ENCODE measurements at places on chromosomes 2 and 18.

DNA sequence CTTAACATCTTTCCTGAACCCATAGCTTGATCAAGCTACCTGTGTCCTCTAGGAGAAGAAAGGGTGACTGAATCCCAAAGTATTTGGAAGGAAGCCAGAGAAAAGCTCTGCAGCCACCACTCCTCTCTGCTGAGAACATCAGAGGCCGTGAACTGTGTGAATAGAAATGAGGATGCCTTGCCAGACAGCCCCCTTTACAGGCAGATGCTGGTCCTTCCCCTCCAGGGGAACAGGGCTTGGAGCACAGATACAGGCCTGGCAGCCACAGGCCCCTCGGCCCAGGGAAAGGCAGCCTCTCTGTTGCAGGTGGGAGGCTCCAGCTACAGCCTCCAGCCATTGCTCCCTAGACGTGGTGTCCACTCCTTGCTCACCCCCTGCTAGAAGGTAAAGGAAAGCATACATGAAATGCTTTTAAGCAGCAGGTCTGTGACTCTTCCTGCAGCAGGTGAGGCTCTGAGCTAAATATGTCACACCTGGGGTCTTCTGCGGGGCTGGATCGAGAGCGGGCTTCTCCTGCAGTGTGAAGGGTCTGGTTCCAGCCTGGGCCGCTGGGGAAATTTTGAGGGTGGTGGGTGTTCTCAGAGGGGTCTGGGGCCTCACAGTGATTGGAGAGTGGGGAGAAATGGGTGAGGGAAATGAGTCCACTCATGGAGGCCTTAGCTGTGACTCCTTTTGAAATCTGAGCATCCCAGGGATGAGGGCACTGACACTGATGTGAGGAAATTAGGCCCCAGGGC, 234.0 kb downstream of the KLHL29 start:
- DNase-seq, result no peak

DNA sequence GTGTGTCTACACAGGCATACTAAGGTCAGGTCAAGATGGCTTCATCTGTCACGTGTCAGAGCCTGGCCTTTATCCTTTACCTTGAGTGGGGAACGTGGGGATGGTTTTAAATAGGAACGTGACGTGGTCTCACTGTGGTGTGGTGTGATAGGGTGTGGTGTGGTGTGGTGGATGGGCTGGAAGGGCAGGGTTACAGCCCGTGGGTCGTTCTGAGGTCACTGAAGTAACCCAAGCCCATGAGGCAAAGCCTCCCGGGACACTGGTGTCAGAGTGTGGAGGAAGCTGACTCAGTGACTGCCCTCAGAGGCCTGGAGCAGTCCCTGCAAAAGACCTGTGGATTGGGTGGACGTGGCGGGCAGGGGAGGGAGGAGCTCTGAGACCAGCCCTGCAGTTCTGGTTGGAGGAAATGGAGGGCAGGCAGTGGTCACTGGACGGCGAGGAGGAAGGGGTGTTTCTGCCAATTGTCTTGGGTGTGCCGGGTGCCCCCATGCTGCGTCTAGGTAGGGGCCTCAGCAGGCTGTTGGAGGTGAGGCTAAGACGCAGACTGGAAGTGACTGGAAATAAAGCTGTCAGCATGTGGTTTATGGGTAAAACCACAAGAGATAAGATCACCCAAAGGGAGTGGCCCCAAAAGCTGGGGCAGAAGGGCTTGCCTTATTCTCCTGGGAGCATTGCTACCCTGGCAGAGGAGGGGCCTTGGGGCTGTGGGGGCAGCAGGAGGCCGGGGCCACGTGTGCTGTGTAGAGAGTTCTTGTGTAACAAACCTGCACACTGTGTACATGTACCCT, 84.8 kb downstream of the SH3RF3 start:
- no peak for DNase-seq

DNA sequence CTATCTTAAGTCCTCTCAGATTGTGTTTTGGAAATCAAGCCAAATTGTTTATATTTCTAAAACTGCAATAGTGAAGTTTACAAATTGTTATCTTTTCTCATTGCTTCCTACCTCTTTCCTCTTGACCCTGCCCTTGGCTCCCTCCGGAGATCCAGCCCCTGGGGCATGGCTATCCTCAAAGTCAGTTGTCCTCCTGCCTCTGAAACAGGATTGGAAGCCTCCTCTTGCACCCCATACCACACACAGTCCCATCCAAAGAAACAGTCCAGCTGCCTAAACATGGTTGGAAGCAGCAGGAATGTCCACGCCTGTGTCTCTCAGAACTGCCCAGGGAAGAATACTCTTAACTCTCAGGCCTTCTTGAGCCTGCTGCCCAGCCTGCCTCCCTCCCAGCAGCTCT, 30.1 kb upstream of the COL6A3 start:
- no peak for DNase-seq

- no peak for DNase-seq
Observed at GRCh38 chr2:45973426-45973825, 322.0 kb downstream of the PRKCE start.

GRCh38 chr2:49110571-49110970, 43.7 kb downstream of the FSHR start:
- DNase-seq, result no peak

GRCh38 chr2:119485336-119486110, 38.8 kb downstream of the SCTR start:
- no peak for DNase-seq

DNA sequence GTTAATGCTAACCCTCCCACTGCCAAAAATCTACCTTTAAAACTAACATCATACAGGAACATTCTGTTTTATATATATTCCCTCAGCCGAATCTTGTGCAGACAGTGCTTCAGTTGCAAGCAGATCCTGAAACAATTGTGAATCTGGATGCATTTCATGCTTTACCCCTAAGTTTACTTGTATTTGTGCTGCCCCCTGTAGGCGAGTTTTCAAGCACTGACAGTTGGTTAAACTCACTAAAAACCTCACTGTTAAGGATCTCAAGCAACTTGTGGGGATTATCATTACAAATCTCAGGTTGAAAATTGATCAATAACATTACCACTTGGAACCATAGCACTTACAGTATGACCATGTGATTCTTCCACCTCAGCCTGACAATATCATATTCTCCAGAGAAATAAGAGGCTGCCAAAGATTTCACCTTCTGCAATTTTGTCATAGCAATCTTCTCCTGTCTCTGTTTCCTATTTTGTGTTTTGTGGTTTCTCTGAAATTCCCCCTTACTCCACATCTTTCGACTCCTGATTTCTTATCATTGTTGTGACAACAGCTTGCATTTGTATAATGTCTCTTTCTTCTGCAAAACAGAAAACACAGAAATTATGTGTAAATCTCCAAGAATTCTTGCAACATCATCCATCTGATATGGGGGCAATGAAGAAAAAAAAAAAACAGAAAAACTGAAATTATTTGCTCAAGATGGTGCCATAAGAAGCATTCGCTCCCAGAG, 354.6 kb upstream of the SETBP1 start:
- DNase-seq, result no peak

DNA sequence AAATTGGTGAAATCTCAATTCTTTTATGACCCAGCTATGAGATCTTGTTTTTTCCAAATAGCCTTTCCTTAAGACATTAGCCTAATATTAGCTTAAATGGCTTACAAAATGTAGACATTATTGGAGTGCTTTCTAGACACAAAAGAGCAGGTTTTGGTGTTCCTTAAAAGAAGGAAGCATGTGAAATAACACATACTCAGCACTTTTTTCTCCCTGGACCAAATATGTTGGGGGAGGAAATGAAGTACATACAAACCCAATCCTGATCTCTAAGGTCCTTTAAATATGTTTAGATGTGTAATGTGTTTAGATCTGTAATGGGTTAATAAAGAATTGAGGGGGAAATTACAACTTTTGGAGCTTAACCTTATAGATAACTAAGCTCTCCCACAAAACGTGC, 3.4 kb upstream of the ZDBF2 start:
- DNase-seq, result no peak

DNA sequence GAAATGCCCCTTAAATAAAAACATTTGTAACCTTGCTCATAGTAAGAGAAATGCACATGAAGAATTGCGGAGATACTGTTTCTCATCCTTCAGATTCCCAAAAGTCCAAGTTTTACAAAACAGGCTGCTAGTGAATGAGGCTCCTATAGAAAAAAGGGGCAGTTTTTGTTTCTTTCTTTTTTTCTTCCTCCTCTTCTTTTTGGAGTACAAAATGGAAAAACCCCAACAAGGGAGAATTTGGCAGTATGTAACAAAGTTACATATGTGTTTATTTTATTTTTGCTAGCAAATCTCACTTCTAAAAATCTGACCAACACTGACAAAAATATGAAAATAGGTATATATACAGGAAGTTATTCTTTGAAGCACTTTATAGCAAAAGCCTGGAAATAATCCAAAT, 7.1 kb upstream of the BAZ2B start:
- DNase-seq, result no peak

DNA sequence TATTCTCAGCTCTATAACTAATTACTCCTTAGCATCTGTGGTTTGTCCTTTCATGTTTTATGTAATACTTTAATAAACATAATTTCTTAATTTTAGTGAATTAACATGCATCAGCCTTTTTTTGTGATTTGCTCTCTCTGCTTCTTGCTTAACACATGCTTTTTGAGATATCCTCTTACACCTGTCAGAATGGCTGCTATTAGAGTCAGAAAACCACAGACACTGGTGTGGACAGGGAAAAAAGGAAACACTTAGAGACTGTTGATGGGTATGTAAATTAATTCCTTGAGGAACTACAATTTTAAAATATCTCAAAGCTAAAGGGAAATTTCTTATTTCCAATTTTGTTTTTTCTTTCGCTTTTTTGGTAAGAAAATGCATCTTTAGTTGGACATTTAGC, 549.0 kb downstream of the ZNF804A start:
- no peak for DNase-seq

DNA sequence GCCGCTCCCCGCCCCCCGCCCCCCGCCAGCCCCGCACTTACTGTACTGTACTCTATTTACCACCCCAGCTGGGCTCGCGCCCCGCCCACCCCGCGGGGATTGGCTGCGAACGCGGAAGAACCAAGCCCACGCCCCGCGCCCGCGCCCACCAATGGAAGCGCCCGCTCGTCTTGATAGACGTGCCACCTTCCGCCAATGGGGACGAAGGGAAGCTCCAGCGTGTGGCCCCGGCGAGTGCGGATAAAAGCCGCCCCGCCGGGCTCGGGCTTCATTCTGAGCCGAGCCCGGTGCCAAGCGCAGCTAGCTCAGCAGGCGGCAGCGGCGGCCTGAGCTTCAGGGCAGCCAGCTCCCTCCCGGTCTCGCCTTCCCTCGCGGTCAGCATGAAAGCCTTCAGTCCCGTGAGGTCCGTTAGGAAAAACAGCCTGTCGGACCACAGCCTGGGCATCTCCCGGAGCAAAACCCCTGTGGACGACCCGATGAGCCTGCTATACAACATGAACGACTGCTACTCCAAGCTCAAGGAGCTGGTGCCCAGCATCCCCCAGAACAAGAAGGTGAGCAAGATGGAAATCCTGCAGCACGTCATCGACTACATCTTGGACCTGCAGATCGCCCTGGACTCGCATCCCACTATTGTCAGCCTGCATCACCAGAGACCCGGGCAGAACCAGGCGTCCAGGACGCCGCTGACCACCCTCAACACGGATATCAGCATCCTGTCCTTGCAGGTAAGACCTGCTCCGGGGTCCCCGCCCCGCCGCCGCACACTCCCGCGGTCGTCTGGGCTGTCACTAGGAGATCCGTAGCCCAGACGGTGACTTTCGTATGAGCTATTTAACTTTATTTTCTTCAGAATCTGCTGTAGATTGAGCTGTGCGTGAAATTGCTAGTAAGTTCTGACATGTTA, at the start of gene ID2:
TSS of gene ID2 (plus strand) at position 271 of the 907 bp plus-strand sequence. CDS start at position 381, 110 bp downstream.
- DNase-seq, result peak; percentile 97

DNA sequence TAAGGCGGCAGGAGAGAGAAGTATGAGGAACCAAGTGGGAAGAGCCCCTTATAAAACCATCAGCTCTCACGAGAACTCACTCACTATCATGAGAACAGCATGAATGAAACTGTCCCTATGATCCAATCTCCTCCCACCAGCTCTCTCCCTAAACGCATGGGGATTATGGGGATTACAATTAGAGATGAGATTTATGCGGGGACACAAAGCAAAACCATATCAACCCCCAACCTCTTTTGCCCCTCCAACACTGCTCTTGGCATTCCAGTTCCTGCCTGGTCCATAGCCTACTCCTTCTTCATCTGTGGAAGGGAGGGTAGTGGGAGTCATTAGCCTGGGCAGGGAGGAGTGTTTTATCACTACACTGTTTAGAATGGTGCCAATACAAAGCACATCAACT, 1.4 kb upstream of the EHD3 start:
- DNase-seq, result no peak

DNA sequence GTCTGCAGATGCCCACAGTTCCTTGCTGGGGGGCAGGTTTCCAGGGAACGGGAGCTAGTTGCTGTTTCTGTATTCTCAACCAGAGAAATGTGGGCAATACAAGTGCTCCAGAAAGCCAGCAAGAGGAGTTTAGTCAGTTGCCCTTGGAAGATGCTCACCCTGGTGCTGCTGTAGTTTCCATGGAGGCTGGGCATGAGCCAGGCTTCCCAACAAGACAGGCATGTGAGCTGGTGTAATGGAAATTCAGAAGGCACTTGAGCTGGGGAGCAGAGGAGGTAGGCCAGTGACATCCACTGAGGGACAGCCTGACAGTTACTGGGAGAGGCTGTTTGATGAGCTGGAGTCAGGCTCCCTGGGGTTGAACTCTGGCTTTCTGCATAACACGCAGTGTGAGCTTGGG, 7.7 kb downstream of the HK2 start:
- DNase-seq, result no peak

DNA sequence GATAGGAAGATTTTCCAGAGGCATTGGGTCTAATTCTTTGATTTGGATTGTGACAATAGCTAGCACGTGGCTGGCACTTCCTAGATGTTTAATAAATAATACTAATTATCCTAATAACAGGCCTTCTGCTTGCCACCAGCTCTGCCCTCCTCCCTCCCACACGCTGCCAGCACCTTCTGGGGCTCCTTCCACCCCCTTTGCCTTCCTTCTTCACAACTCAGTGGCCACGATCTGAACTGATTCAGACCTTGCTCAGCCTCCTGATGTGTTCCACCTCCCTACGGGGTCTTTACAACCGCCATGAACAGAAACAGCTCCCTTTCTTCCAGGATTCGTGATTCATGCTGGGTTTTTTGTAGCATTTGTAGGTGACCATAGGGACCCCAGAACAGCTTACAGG, 310.3 kb upstream of the HS6ST1 start:
- DNase-seq, result no peak

DNA sequence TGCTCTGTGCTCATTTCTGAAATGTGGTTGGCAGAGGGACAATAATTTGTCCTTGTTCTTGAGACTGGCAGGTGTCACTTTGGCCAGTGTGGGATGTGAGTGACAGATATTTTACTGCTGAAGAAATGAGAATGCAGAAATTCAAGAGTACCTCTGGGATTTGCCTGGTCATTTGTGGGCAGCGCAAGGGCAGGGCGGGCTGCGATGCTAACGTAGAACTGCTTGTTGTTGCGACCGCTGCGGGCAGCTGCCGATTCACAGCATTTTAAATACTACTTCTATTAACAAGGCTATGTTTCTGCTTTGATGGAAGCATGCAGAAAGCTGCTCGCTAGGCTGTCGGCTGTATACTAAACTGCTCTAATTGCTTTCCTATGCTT, 268.6 kb downstream of the FIGN start:
- DNase-seq, result no peak

GRCh38 chr18:44594799-44595467, 85.8 kb upstream of the SETBP1 start:
- DNase-seq, result no peak

- no peak for DNase-seq
Observed at GRCh38 chr18:36660311-36660710, 168.5 kb downstream of the TPGS2 start.

- DNase-seq, result no peak
Observed at GRCh38 chr2:216915557-216916150, 55.8 kb upstream of the TNP1 start.

Data from D721Med (cell line).